ENCODE measurements at places on chromosomes 1 and 21.

GRCh38 chr1:63411066-63411465 is 43.6 kb downstream of the ALG6 start:
- DNase-seq: no peak

DNA sequence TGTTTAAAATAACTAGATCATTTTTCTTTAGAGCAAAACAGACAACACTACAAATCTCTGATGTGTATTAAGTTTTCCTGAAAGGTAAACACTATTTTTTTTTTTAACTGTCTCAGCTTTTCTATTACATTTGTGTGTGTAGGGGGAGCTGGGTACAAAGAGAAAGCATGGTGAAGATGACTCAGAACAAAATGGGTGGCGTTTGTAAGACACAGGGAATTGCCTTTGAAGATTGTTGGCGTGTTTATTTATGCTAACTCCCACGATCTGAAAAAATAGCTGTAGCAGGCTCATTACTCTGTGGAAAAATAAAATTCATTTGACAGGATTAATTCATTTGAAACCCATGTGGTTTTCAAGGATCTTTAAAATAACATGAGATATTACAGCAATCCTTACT is 285.1 kb downstream of the RYR2 start:
- DNase-seq: no peak

- DNase-seq: no peak
Measured at GRCh38 chr1:89836252-89837035, 15.6 kb downstream of the LRRC8D start.

GRCh38 chr1:183070923-183071618 is 47.9 kb downstream of the LAMC1 start:
- no peak for DNase-seq

DNA sequence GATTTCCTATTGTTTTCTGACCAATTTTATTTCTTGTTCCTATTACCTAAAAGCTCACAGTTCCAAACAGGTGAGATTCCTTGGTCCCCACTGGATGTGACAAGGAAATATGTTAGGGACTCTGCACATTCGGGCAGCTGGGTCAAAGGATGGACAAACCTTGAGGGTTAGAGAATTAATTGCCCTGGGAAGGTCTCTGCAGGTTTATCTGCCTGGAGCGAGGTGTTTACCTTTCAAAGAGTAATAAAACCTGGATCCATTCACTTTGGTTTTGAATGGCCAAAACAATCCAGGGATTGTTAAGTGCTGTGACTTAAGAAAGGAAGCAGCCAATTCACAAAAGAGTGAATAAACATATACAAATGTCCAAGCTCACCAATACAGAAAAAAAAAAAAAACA is 33.6 kb upstream of the RAB4A start:
- DNase-seq: no peak

- DNase-seq: no peak
Measured at GRCh38 chr21:27221077-27221476, 254.2 kb upstream of the ADAMTS5 start.

DNA sequence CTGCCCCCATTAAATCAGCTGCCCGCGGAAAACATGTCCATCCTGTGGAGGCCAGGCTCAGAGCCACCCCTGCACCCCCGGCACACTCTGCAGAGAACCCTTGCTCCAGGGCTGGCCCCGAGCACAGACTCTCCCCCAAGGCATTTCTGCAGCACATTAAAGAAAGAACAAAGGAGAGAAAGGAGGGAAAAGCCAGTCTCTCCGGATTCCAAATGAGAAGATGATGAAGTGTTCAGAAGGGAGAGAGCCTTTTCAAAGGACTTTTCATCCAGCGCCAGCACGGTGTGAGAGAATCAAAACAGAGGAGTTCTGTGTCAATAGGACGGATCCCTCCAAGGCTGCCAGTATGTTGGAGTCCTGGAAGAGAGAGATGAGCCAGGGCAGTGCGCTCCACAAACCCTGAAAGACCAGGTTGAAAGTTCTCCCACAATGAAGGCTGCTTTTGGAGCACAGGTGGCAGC is 498.3 kb downstream of the NPHP4 start:
- DNase-seq: no peak

DNA sequence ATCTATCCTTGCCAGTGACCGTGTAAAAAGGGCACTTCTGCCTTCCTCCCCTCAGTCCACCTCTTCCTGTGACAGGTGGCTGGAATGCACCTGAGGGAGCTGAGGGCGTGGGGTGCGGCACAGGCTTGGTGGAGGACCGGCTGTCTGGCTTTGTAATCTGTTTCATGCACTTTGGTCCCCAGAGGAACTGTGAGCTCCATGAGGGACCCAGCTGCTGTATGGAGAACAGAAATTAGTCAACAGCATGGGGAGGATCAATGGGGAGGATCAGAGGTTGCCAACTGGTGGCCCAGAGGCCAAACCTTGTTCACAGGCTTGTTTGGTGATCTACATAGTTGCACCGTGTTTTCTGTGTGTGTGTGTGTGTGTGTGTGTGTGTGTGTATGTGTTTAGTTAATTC is 19.0 kb upstream of the LUZP1 start:
- peak; percentile 40 for DNase-seq

- no peak for DNase-seq
Measured at GRCh38 chr1:174768516-174768915, 231.2 kb upstream of the CACYBP start.

- DNase-seq: no peak
Measured at GRCh38 chr1:114595602-114596001, 14.2 kb upstream of the BCAS2 start.

DNA sequence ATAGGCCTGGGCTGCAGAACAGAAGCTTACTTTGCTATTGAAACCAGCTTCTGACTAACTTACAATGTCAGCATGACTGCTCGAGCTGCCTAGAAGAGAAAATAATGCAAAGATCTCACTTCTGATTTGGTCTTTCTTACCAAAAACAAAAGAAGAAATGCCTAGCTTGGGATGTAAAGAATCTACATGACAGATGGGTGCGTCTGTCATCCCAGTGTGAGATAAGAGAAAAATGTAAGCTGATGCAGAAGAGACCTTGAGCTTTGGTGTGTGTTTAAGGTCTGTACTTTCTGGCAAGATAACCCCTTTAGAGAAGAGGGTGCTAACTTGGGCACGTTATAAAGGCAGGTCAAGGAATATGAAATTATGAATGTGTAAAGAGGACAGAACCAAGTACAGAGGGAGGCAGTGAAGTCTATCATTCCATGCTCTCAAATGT is 3.6 kb downstream of the FAM20B start:
- DNase-seq: no peak

GRCh38 chr1:27940297-27940696 is 5.5 kb downstream of the SMPDL3B start:
- DNase-seq: no peak

- DNase-seq: peak; percentile 41
Measured at GRCh38 chr1:59057211-59057694, 239.6 kb upstream of the FGGY start.

GRCh38 chr21:45098867-45099266 is 24.5 kb downstream of the ADARB1 start:
- no peak for DNase-seq

DNA sequence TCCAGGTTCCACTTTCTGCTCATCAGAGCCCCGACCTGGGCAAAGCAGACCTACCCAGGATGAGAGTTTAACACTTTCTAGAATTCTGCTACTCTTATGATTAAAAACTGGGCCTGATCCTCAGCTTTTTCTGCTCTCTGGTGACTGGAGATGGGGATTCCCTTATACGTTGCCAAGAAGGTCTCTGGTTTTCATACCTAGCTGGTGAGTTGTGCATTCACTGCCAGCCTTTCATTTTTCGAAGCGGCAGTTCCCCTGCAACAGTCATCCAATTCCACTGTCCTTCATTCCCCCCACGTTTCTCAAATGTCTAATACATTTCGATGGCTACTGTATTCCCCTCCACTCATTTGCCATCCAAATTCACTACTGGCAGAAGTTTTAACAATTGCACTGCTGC is 135.3 kb downstream of the ADSS2 start:
- DNase-seq: no peak

- no peak for DNase-seq
Measured at GRCh38 chr1:31689854-31690253, 14.0 kb downstream of the COL16A1 start.

DNA sequence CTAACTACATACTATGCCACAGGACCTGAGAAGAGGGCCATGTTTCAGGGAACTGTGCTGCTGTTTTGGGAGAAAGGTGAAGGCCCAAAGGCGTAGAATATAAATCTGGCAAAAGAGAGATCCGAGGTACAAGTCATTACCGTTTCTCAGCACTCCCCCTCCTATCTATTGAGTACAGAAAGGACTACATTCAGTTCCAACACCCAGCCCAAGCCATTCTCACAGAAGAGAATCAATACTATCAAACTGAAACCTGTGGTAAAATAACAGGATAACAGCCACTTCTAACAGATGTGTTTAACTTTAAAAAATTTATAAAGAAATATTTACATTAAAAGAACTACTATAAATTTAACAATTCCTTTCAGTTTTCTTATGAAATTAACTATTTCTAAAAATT is 7.8 kb downstream of the AHCTF1 start:
- DNase-seq: no peak

DNA sequence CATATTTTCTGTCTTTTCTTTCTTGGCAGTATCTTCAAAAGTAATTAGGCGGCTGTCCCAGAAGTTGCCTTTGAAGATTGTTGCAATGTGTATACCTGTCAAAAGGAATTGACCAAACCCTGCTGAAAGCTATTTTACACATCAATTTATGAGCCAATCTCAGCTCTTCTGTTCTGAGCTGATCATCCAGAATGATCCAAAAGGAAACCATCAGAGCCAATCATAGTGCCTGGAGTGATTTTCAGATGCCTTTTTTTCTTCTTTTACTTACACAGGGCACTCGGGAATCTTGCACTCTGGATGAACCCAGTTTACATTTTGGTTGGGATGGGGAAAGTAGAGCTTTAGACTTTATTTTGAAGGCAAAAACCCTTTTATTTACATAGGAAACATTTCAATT is 21.8 kb upstream of the APOBEC4 start:
- DNase-seq: no peak

GRCh38 chr21:33981391-33982101 is 65.9 kb upstream of the ATP5PO start:
- no peak for DNase-seq

- DNase-seq: no peak
Measured at GRCh38 chr1:161179698-161180097, 2.4 kb upstream of the B4GALT3 start.

GRCh38 chr1:246398126-246398813 is 108.8 kb downstream of the SMYD3 start:
- DNase-seq: no peak

GRCh38 chr1:199907361-199907760 is 120.1 kb upstream of the NR5A2 start:
- DNase-seq: no peak

GRCh38 chr1:150985179-150985825 is 3.2 kb downstream of the ANXA9 start:
- no peak for DNase-seq

DNA sequence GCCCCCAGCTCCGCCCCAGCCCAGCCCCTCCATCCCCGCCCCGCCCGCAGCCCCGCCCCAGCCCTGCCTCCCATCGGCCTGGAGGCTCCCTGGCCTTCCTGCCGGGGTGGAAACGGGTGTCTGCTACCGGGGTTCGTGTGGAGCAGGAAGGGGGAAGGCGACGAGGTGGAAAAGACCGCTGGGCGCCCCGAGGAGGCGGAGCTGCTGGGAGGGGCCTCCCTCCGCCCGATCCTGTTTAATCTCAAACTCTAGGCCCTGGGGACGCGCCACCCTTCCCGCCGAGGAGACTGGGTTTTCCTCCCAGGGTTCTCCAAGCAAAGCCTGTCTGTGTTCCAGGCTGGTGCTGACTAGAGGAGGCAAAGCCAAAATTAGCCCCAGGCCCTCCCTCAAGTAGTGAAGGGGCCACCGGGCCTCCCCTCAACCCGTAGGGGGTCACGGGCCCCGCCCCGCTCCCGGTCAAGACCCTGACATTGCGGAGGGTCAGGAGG is 16.2 kb upstream of the TTLL10 start:
- DNase-seq: peak; percentile 61

GRCh38 chr21:45558044-45558721 is 15.9 kb upstream of the SLC19A1 start:
- DNase-seq: no peak

GRCh38 chr1:85544689-85545215 is 35.8 kb upstream of the CCN1 start:
- DNase-seq: no peak

DNA sequence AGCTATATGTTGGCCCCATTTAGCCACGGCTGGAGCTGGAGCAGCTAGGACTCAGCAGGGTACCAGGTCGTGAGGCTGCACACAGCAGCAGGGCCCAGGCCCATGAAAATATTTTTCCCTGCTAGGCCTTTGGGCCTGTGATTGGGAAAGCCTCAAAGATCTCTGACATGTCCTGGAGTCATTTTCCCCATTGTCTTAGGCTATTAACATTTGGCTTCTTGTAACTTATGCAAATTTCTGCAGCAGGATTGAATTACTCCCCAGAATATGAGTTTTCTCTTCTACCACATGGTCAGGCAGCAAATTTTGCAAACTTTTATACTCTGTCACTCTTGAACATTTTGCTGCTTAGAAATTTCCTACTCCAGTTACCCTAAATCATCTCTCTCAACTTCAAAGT is 11.2 kb downstream of the CFHR2 start:
- no peak for DNase-seq

DNA sequence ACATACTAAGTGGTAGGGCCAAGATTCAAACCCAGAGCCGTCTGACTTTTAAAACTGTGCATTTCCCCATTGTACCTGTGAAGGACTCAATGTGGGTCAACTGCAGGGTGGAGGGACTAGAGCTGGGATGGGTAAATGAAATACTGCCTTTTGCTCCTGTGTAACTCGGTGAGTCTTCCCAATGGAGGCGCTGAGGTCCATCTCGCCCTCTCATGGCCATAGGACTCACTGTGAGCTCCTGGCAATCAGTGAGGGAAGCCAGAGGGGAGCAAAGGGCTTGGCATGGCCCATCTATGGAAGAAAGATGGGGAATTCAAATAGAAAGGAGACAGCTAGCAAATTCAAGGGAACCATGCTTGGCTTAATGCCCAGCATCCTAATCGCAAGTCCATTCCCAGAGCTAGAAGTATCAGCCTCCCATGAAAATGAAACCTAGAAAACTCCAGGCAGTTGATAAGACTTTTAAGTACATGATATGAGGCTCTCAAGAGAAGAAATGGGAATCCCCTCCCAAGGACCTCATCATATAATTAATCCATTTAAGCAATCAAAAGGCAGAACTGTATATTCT is 25.4 kb upstream of the CGN start:
- DNase-seq: no peak

GRCh38 chr1:206839006-206839560 is 26.3 kb upstream of the IL20 start:
- no peak for DNase-seq

GRCh38 chr1:93448983-93449804 is 1.3 kb downstream of the FNBP1L start:
- peak; percentile 43 for DNase-seq

DNA sequence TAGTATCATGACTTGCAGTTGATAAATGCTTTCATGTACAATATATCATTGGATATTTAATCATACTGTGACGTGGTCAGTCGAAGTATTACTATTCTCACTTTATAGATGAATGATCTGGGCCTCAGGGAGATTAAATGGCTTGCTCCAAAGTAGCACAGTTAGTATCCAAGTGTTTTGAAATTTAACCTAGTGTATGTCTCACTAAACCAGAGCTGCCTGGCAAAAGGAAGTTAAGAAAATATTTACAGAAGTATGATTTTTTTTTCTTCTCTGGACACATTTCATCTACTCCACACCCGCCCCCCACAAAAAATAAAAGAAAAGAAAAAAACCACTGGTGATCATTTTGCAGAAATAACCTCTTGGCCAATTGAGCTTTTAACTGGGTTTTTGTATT is 71.9 kb upstream of the CXADR start:
- no peak for DNase-seq

GRCh38 chr1:167659450-167659849 is 29.4 kb downstream of the RCSD1 start:
- no peak for DNase-seq

- DNase-seq: no peak
Measured at GRCh38 chr1:15504436-15504835, 19.6 kb downstream of the CASP9 start.

Measured in liver (tissue), 10 donors.